ENCODE measurements at places on chromosomes 16 and 17.

DNA sequence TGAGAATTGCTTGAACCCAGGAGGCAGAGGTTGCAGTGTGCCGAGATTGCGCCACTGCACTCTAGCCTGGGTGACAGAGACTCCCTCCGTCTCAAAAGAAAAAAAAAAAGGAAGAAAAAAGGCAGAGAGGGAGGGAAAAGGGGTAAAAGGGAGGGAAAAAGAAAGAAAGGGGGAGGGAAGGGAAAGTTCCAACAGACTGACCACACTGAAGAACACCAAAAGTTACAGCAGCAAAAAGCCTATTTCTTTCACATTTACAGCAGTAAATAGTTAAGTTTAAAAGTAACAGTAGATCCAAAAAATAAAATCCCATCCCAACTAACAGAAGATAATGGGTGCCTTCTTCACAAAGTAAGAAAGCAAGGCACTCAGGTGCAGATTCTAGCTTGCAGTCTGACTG is 36.9 kb upstream of the C17orf78 start:
- DNase-seq = no peak

- no peak for DNase-seq
Measured at GRCh38 chr16:86317813-86318650, 192.3 kb upstream of the FOXF1 start.

GRCh38 chr17:57090560-57091185 is 5.6 kb downstream of the AKAP1 start:
- no peak for DNase-seq

- no peak for DNase-seq
Measured at GRCh38 chr16:47197536-47198179, 53.9 kb upstream of the NETO2 start.

DNA sequence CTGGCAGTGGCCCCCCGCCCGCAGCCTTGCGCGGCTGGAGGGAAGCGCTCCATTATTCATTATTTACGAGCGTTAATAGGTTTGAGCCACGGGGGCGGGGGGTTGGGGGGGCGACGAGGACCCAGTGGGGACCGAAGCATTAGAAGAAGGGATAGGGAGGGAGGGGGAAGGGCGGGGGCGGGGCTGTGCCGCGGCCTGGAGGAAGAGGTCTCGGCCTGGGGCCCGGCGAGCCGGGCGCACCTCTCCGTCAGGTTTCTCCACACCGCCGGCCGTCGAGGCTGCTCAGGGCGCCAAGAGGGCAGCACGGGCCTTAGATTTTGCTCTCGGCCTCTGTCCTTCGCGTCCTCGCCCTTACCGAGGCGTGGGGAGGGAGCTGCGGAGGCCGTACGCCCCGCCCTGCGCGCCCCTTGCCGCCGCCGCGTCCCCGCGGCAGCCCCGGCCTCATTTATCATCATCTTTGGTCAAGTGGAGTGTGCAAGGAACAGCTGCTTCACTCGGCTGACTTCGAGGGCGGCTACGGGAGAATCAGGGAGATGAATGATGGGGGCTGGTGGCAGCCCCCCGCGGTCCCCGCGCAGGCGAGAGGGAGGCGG is 54.2 kb downstream of the SREBF1 start:
- no peak for DNase-seq

DNA sequence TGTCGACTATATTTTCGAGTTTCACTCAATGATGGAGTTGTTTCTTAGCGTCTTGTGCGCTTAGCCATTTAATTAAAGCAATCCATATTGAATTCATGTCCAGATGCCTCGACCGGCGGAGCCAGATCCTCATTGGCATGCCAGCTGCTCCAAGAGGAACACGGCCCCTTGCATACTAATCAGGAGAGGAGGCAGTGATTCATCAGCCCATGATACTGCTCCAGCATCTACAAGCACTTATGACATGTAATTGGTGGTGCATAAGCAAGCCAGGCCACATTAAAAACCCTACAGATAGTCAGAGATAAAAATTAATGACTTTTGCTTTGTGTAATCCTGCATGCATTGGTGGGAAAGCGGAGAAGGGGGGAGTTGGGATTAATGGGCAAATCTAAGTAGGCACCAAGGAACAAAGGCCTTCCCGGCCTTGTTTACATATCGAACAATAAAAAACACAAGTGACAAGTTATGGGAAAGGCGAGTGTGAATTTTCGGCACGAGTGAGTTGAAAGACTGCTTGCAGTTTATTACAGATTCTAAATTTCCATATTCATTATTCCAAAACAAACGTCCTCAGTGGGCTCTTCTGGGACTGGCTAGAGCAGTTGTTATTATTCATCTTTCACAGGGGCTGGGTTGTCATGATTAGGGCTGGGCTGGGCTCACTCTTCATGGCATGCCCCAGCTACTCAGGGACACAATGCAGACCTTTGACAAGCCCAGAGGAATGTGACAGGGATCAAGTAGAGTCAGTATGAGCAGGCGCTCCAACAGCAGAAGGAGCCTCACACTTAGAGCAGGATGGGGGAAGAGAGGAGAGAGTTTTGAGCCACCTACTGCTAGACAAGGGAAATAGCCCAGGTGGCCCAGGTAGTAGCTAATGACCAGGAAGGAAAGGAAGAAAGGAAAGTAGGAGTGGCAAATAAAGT is 281.7 kb upstream of the ZFHX3 start:
- DNase-seq = no peak

- DNase-seq = no peak
Measured at GRCh38 chr17:9283909-9284308, 262.6 kb downstream of the NTN1 start.

Measured in amniotic stem cell (primary cell).